ENCODE measurements at places on chromosomes 1 and 21.
A peak's percentile ranks its signal among the peaks of the same experiment; 100 is the strongest.

GRCh38 chr1:6704746-6705145 is 3.1 kb upstream of the DNAJC11 start:
- DNase-seq = no peak

GRCh38 chr1:187481581-187482148 is 652.9 kb downstream of the PLA2G4A start:
- no peak for DNase-seq

GRCh38 chr1:91078859-91079258 is 57.0 kb upstream of the ZNF644 start:
- DNase-seq = no peak

DNA sequence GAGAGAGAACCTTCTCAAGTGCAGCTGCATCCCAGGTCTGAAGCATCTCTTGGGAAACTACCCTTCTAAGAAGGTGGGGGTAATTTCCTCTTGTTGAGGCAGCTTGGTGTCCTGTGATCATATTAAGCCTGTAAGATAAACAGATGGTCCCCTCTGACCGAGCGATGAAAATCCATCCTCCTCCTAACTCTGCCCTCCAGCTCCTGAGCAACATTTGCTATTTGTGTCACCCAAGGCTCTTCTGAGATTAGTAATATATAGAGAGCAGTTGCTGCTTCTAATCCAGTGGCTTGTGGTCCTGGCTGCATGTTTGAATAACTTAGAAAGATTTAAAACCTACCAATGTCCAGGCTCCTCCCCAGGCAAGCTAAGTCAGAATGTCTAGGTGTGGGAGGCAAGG is 123.7 kb downstream of the DISC1 start:
- no peak for DNase-seq

- no peak for DNase-seq
Observed at GRCh38 chr1:220241072-220241663, 31.1 kb downstream of the RAB3GAP2 start.

DNA sequence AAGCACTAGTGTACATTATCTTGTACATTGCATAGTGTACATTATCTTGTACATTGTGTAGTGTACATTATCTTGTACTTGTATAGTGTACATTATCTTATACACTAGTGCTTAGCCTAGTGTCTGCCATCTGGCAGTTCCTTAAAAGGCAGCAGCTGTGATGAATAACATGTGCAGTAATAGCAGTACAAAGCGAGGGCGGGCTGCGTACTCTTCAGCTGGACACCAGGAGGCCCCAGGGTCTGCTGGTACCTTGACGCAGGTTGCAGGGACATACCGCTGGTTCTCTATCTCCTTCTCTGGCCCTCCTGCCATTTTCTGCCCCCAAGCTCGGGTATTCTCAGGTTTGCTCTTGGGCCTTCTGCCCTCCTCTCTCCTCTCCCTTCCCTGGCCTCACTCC is 149.6 kb downstream of the SEC16B start:
- no peak for DNase-seq

- peak; percentile 78 for DNase-seq
Observed at GRCh38 chr1:212699625-212700222, at the start of gene BATF3. TSS of gene BATF3 (minus strand) at chr1:212699840. CDS start at chr1:212699762, 78 bp downstream.

DNA sequence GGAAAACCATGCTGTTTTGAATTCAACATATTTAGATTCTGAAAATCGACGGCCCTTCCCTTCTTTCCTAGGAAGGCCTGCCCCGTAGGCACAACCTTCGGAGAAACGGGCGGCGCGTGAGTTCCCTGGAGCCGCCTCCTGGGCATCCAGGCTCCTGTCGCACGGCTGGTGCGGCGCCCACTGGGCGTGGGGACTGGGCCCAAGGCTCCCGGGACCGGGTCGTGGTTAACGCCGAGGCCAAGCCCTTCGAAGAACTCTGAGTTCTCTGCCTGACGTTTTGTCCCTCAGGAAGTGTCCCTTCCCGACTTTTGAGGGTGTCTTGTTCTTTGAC is 19.2 kb upstream of the TBX15 start:
- DNase-seq = no peak

DNA sequence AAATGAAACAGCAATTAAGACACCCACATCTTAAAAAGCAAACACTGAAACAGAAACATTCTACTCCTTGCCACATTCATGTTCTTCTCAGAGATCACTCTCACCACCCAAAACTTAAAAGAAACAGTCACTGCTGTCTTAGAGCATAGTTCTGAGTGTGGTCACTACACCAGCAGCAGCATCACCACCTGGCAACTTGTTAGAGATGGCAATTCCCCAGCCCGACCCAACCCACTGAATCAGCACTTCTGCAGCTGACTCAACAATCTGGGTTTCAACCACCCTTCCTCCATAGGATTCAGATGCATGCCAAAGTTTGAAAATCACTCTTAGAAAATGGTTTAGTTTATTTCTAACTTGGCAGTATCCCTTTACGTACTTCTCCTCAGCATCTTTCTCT is 126.1 kb downstream of the CDC42BPA start:
- peak; percentile 88 for DNase-seq

DNA sequence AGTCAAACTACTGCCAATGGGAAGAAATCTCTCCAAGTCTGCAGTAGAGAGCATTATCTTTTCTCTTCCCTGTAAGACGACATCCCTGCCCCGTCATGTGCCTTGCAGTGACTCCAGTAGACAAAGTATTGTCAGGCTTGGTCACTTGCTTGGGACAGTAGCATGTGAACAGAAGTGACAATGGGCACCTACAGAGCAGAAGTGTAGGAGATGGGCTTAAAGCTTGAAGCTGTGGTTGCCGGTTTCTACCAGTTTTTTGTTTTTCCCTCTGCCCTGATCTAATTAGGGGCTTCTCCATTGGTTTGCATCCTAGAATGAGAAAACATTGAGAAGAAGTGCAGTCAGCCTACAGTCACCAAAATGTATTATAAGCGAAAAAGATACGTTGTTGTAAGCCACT is 12.7 kb downstream of the F3 start:
- no peak for DNase-seq

Data from GM03348 (cell line).